ENCODE measurements at places on chromosomes 2 and 18. TPM values are rescaled to one million over a fixed set of nuclear protein-coding genes. Genes with fewer than 3 reads are reported as not detected.

The FRZB gene
- total RNA-seq = 0.32 TPM

The MARCO gene
- total RNA-seq = not detected

The CFC1B gene
- total RNA-seq = not detected

The LOXHD1 gene
- total RNA-seq = not detected

The ANKRD44 gene
- total RNA-seq = 8.9 TPM

The PNO1 gene
- total RNA-seq = 12.6 TPM

The COL3A1 gene
- 2,141 TPM for total RNA-seq

DNA sequence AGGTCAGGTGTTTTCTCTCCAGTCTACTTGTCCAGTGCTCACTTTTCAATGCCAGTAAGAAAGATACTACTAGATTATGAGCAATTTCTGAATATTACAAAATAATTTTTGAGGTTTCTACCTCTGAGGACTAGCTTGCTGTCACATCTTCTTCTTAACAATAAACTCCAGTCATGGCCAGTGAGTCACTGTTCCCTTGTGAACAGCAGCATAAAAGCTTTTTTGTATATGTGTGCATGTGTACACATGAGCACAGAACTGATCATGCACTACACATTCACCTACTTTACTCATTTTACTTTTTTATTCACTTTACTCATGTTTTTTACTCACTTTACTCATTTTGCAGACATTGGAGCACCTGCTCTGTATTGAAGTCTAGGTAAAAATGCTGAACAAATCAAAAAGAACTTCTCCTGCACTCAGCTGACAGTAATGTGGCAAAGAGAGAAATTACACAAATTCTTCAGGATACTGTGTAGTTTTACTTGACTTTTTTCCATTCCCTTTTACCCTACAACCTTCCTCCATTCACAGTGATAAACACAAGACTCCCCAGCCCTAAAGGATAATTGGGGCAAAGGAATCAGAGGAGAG lies 28.0 kb downstream of the ST6GAL2 start:
- peaks cover 5% of the 10 kb centered on the region for H3K27me3 ChIP-seq
- H3K36me3 ChIP-seq = no peaks in the 10 kb centered on the region

- H3K36me3 ChIP-seq = no peaks in the 10 kb centered on the region
- no peak for DNase-seq
- H3K27ac ChIP-seq = no peak overlapping the region
Measured at GRCh38 chr2:127027715-127028114, 79.2 kb downstream of the BIN1 start.

GRCh38 chr2:130756053-130756873 lies 923 bp downstream of the AMER3 start:
- no peaks in the 10 kb centered on the region for H3K36me3 ChIP-seq
- H3K27me3 ChIP-seq = peaks cover 22% of the 10 kb centered on the region
- DNase-seq = peak; percentile 47
- no peak overlapping the region for H3K27ac ChIP-seq
- no peak overlapping the region for H3K4me3 ChIP-seq
- H3K4me1 ChIP-seq = no peaks in the 10 kb centered on the region

DNA sequence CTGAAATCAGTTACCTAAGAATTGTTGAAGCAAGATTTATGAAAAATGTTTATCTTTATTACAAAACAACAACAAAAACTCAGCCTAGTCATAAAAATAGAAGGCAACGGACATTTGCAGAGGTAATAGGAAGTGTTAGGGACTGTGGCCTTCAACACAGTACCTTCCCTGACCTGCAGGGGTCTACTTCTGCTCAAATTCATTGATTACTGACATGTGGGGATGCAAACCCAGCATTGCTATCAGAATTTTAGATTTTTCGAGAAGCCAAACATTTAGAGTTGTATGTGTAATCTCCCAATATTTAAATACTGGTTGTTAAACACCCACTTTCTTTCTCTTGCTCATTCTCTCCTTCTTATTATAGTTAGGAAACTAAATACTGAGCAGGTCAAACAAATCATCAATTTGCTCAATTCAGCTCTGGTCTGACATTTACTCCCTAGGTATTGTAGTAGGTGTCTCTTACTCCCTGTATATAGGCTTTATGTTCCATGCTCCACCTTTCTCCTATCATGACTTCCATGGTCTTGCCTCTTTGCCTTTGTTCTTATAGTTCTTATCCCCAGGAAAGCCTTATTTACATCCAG lies 198.5 kb downstream of the UBE2E3 start:
- DNase-seq = no peak
- H3K36me3 ChIP-seq = no peaks in the 10 kb centered on the region
- H3K4me1 ChIP-seq = no peaks in the 10 kb centered on the region
- H3K27me3 ChIP-seq = no peaks in the 10 kb centered on the region
- H3K4me3 ChIP-seq = no peak overlapping the region
- H3K27ac ChIP-seq = no peak overlapping the region

DNA sequence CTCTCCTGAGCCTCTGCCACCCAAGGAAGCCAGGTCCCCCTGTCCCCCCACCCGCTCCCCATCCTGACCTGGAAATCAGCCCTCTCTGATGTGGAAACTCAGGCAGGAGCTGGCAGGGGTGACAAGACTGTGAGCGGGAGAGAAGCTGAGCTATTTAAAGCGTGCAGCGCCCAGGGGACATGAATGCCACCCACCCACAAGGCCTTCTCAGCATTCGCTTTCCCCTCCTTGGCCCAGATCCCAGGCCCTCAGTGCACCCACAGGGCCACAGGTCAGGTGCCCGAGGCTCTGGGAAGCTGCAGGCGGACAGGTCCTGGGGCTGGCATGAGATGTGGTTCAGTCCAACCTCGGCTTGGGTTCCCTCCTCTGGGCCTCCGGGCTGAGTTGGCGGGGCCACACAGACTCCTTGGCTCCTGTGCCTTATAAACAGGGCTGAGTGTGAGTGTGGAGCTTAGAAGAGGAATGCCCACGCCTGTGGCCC lies 168.3 kb downstream of the SMAD7 start:
- H3K27ac ChIP-seq = peak overlapping the region; percentile 92
- H3K4me1 ChIP-seq = peaks cover 38% of the 10 kb centered on the region
- no peak overlapping the region for H3K4me3 ChIP-seq
- H3K36me3 ChIP-seq = peaks cover 3% of the 10 kb centered on the region
- no peaks in the 10 kb centered on the region for H3K27me3 ChIP-seq

- DNase-seq = no peak
- no peak overlapping the region for H3K4me3 ChIP-seq
- no peak overlapping the region for H3K27ac ChIP-seq
- H3K27me3 ChIP-seq = no peaks in the 10 kb centered on the region
- H3K36me3 ChIP-seq = no peaks in the 10 kb centered on the region
Measured at GRCh38 chr2:160908157-160908556, 252.1 kb upstream of the TANK start.

DNA sequence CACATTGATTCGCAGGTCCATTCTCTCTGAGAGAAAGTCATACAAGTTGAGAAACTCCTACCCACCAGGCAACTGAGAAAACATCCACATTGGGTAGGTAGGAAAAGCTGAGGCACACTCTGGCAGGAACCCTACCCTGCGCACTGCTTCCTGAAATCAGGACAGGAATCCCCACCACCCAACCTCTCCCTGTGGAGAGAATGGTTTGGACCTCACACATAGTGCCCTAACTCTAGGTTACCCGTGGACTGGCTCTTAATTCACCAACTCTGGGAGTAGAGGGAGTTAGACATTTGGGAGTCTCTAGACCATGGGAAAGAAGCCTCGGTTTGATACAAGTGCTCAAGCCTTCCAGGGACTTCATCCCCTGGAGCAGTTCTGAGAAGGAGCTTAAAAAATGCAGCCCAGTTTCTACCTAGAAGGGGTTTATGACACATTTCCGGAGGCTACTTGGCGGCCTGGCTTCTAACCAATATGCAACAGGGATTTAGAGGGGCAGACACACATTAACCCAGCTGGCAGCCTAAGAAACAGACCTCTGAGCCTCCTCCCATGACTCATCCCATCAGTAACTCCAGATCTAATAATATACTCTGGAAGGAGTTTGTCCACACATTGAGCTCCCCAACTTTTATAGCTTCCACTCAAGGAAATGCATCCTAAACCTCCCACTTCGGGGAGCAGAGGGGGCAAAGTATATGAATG lies 136.7 kb downstream of the EML6 start:
- peaks cover 21% of the 10 kb centered on the region for H3K4me1 ChIP-seq
- peak; percentile 84 for DNase-seq

DNA sequence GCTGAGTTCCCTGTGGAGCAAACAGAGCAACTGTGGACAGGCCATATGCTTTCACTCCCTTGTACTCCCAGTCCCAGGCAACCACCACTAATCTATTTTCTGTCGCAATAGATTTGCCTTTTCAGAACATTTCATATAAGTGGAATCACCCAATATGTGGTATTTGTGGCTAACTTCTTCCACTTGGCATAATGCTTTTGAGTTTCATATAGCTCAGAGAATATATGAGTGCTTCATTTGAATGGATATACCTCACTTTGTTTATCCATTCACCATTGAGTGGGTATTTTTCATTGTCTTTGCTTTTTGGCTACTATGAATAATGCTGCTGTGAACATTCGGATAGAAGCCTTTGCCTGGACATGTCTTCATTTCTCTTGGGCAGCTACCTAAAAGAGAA lies 151.9 kb downstream of the CERS6 start:
- no peaks in the 10 kb centered on the region for H3K36me3 ChIP-seq
- H3K4me3 ChIP-seq = no peak overlapping the region
- peaks cover 14% of the 10 kb centered on the region for H3K4me1 ChIP-seq
- no peak overlapping the region for H3K27ac ChIP-seq
- no peaks in the 10 kb centered on the region for H3K27me3 ChIP-seq

- no peaks in the 10 kb centered on the region for H3K36me3 ChIP-seq
- H3K4me1 ChIP-seq = peaks cover 13% of the 10 kb centered on the region
- no peak overlapping the region for H3K27ac ChIP-seq
Measured at GRCh38 chr2:178403671-178404306, 47.2 kb downstream of the PRKRA start.

GRCh38 chr2:160783474-160783873 lies 289.9 kb upstream of the RBMS1 start:
- H3K27ac ChIP-seq = no peak overlapping the region
- no peaks in the 10 kb centered on the region for H3K36me3 ChIP-seq
- H3K4me1 ChIP-seq = no peaks in the 10 kb centered on the region

GRCh38 chr2:14552818-14553217 lies 79.7 kb upstream of the LRATD1 start:
- H3K27ac ChIP-seq = no peak overlapping the region
- H3K4me3 ChIP-seq = no peak overlapping the region
- no peaks in the 10 kb centered on the region for H3K36me3 ChIP-seq
- H3K27me3 ChIP-seq = no peaks in the 10 kb centered on the region

DNA sequence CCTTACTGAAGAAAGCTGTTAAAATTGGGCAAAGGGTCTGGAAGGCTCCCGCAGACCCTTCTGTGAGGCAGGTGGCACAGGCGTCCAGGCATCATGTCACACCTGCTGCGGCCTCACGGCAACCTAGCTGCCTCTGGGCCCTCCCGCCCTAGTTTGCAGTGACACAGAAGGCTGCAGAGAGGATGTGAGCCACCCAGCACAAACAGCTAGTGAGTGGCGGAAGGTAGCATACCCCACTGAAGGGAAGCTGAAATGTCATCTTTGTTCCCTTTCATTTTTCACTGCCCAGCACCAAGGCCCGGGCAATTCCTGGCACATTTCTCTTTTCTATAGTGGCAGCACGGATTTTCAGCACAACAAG lies 53.8 kb downstream of the TRAPPC12 start:
- no peaks in the 10 kb centered on the region for H3K27me3 ChIP-seq
- no peak overlapping the region for H3K4me3 ChIP-seq
- H3K27ac ChIP-seq = no peak overlapping the region
- peaks cover 17% of the 10 kb centered on the region for H3K36me3 ChIP-seq
- no peaks in the 10 kb centered on the region for H3K4me1 ChIP-seq
- DNase-seq = no peak

DNA sequence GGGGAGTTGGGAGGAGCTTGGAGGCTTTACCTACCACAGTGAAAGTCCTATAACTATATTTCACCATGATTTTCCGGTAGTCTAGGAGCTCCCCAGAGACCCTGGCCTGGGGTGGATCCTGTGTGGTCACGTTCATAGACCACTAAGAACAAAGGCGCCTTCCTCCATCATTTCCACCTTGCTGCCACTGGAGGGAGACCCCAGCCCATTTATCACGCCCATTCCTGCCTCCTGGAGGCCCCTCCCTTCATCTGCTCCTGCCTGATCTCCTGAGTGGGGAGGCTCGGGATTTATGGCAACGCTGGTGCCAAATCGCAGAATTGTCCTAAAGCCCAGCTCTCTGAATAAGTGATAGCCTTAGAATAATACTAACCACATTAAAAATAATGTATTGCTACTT lies 507.6 kb upstream of the SPHKAP start:
- no peaks in the 10 kb centered on the region for H3K36me3 ChIP-seq
- DNase-seq = peak; percentile 24

DNA sequence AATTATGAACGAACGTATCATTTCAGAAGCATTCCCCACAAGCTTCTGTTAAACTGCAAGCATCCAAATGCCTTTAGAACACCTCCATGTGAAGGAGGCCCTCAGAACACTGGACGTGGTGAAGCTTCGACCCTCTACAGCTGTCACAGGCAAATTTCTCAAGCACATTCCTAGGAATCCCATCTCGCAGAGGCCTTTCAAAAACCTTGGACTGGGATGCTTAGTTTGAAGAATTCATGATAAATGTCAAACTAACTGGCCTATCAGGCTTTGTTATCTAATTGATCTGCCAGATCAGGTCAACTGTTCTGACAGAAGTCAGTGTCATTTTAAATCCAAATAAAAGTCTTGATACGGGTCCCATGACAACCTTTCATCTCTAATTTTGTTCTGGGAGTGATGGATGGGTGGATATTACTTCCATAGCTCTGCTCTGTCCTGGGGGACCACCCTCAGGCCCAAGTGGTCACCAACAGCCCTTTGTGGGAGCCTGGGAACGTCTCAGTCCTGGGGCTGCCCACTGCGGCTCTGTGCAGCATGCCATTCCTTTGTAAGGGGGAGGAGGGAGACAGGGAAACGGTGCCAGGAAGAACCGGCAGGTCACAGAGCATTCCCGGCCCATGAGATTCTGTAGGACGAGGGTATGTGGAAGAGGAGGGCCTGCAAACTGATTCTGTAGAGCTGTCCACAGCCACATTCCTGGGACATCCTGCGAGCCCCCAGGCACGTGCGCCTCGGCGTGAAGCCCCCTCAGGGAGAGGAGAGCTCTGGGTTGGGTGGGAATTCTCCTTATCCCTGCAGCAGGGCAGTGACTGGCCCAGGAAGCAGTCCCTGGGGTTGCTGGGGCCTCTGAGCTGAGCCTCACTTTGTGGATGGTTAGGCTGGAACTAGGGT lies 59.1 kb upstream of the PXDN start:
- no peaks in the 10 kb centered on the region for H3K4me1 ChIP-seq
- H3K4me3 ChIP-seq = no peak overlapping the region
- H3K27me3 ChIP-seq = peaks cover 14% of the 10 kb centered on the region
- no peak for DNase-seq
- no peaks in the 10 kb centered on the region for H3K36me3 ChIP-seq

Data from GM23248 (cell line).